ENCODE measurements at places on chromosomes 2 and 18. TPM values are rescaled to one million over a fixed set of nuclear protein-coding genes. Genes with fewer than 3 reads are reported as not detected.

DNA sequence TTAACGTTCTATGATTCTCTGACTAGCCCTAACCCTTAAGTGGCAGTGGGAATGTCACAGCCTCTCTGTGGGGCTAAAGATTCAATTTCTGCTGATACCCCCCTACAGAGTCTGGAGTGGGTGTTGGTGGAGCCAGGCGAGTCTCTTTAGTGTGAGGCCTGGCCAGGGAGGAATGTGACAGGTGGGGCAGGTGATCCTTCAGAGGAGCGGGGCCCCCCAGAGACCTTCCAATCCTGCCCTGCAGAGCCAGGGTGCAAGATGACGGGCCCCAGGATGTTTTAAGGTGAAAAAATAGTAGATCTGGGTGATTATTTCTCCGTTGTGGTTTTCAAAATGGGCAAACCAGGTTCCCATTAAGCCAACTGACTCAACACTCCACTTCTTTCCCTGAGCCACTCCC lies 28.2 kb upstream of the DNMT3A start:
- H3K4me1 ChIP-seq, result no peaks in the 10 kb centered on the region
- no peak overlapping the region for H3K27ac ChIP-seq
- no peaks in the 10 kb centered on the region for H3K36me3 ChIP-seq
- H3K27me3 ChIP-seq, result peaks cover 6% of the 10 kb centered on the region

Gene DTNA
- polyA plus RNA-seq, result 17.2 TPM

DNA sequence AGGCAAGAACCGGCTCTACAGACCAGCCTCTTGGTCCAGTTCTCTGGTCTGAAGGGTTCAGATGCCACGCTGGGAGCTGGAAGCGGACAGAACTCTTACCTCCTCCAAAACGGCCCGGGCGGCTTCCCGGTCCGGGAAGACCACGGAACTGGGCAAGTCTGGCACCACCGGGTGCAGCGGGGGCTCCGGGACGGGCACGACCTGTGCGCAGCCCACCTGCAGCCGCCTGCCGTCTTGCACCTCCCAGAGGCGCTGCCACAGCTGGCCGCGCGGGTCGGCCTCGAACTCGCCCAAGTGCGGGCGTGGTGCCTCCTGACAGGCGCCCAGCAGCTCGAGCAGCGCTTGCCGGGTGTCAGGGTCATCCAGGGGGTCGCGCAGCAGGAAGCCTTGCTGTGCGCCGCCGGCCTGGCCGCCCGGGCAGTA lies 773 bp downstream of the CMPK2 start:
- peak; percentile 69 for DNase-seq
- no peak overlapping the region for H3K27ac ChIP-seq
- H3K36me3 ChIP-seq, result no peaks in the 10 kb centered on the region
- H3K27me3 ChIP-seq, result peaks cover 20% of the 10 kb centered on the region
- peak overlapping the region; percentile 58 for H3K4me3 ChIP-seq

DNA sequence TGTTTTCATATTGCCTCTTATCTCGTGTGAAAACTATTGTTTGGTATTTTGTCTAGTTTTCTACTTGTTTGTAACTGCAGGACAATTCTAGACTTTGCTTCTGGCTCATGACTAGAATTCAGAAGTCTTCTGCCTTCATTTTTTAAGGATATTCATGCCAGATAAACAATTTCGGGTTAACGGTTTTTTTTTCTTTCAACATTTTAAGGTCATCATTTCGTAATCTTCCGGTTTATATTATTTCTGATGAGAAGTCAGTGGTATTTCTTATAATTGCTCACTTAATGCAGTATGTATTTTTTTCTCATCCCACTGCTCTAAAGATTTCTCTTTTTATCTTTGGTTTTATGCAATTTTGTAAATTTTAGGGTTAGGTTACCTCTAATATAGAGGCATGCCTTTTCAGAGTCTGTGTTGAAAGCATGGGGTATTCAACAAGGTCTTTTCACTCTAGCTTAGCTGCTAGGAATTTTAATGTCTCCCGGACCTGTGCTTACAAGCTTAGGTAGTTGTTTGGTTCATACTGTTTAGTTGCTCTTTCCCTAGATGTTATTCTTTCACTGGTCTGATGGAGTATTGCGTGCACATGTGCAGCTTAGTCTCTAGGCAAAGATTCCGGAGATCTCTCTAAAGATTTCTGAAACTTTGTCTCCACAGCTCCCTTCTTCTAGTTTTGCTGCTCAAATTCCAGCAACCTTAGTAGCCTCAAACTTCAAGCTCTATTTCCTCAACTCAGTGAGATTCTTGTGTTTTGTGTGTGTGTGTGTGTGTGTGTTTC lies 198.1 kb downstream of the MCFD2 start:
- no peaks in the 10 kb centered on the region for H3K36me3 ChIP-seq
- no peak overlapping the region for H3K4me3 ChIP-seq
- H3K27ac ChIP-seq, result no peak overlapping the region

Gene ALPP
- 0.20 TPM for polyA plus RNA-seq

All from H1 (cell line).